ENCODE measurements at places on chromosomes 7 and 10. TPM values are rescaled to one million over a fixed set of nuclear protein-coding genes. Genes with fewer than 3 reads are reported as not detected.

DNA sequence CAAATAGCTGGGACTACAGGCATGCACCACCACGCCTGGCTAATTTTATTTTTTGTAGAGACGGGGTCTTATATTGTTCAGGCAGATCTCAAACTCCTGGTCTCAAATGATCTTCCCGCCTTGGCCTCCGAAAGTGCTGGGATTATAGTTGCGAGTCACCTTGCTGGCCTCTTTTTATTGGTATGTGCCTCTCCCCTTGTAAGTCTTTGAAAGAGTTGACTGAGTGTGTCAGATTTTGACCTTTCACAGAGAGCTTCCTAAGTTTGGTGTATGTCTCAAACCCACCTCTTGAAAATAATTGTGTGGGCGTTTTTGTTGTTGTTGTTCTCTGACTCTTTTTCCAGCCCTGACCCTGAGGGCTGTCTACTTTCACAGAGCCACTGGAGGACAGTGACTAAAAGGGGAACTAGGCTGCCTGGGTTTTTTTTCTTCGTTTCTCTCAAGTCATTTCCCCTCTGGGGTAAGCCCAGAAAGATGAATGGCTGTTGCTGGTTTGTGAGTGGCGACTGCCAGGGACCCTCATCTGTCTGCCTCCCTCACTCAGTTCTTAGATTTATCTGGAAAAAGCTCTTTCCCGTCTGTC, 262.8 kb downstream of the ZEB1 start:
- DNase-seq, result peak; percentile 19

DNA sequence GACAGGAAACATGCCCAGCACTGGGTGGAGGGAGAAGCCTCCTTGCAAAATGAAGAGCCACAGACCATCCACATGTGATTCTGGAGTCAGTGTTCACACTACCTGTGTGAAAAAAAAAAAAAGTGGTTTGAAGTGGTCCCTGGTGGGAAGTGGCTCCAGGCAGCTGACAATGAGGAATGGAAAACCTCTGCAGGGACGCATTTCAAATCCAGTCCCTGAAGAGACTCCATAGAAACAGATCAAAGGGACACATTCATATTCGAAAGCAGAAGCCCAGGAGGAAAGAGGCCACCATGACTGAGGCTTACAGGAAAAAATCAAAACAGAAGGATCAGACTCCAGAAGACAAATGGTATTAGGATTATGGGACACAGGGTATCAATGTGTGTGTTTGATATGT, 11.5 kb upstream of the TCERG1L start:
- DNase-seq, result no peak

- DNase-seq, result peak; percentile 3
These were observed 528.3 kb downstream of the PHTF2 start for GRCh38 chr7:78326876-78327275.

- DNase-seq, result peak; percentile 67
These were observed 5.1 kb upstream of the ITGB1 start for GRCh38 chr10:32963096-32963495.

DNA sequence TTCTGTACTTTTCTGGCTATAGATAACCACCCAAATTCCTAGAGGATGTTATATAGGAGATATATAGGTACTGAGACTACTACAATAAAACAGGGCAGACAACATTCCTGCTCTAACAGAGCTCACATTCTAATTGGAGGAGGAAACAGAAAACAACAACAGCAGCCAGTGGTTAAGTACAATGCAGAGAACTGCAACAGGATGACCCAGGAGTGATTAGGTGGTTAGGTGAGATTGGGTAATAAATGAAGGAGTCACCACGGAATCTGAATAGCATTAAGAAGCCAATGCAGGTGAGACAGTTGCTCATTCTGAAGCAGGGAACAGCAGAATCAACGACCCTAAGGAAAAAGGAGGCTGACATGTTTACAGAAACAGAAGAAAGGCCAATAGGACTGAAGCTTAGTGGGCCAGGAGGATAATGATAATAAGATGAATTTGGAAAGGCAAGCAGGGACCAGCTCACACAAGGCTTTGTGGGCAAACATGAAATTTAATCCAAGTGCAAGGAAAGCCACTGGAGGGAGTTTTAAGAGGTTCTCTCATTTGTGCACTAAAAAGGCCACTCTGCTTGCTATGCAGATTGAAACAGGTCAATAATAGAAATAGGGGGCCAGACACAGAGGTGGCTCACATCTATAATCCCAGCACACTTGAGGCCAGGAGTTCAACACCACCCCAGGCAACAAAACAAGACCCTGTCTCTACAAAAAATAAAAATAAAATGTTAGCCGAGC, 16.9 kb upstream of the REEP3 start:
- DNase-seq, result no peak

DNA sequence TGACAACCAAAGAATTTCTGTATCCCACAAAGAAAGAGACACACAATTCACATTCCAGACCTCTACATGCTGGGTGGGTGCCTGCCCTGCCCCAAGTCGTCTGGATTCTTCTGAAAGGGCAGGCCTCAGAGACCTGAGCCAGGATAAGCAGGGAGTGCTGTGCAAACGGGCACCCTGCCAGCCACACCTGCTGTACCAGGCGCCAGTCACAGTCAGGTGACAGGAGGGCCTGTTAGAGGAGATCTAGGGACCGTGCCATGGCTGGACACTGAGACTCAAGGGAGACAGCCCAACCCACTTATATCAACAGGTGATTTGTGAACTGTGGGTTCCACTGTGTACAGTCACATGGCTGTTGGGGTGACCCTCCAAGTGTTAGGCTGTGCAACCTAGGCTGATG, 103.1 kb upstream of the AFAP1L2 start:
- no peak for DNase-seq

DNA sequence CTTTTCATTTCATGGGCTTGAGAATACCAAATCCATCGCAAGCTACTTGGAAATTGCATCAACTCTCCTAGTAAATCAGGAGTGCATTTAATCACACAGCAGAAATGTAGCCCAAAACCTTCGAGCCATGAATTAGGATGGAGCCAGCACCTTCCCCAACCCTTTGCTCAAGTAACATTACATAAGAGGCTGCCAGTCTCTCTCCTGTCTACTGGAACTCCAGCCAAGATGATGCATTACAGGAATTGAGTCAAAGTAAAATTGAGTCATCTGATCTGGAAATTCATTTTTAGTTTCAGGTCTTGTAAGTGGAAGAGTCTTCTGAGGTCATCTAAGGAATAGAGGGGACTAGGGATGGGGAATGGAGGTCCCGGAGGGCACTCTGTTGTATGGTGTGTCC, 69.7 kb upstream of the FHIP2A start:
- no peak for DNase-seq

DNA sequence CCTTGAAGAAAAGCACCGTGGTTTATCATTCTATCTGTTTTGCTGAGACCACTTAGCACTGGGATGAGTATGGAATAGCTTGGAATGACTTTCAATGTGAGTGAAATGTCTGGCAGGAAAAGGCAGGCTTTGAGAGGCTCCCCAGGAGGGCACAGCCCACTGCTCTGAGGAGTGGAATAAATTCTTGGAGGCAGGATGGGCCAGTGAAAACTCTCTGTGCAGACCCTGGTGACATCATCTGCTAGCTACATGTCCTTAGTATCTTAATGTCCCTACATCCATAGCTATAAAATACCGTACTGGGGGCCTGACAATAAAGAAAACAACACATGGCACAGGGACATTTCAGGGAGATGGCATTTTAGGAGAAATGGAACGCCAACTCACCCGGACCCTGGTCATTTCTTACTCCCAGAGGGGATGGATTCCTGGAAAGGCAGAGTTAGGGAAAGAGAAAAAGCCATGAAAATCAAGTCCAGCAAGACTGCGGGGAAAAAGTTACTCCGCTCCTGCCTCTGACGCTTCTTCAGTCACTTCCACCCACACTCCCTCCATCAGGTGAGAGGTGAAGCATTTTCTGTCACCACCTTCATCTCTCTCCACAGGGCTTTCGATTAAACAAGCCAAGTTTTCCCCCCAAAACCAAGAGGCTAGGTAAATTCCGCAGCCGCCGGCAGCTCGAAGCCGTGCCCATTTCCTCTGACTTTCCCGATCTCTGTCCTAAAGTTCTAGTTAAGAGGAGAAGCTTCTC, 991 bp downstream of the ZNF239 start:
- no peak for DNase-seq

GRCh38 chr7:81036057-81036456, 117.2 kb upstream of the SEMA3C start:
- peak; percentile 14 for DNase-seq

- no peak for DNase-seq
These were observed 9.4 kb downstream of the BRAT1 start for GRCh38 chr7:2545746-2546425.

GRCh38 chr10:131444286-131444685, 132.8 kb upstream of the TCERG1L start:
- no peak for DNase-seq

- no peak for DNase-seq
These were observed 25.8 kb downstream of the TMEM120A start for GRCh38 chr7:75968561-75969001.

DNA sequence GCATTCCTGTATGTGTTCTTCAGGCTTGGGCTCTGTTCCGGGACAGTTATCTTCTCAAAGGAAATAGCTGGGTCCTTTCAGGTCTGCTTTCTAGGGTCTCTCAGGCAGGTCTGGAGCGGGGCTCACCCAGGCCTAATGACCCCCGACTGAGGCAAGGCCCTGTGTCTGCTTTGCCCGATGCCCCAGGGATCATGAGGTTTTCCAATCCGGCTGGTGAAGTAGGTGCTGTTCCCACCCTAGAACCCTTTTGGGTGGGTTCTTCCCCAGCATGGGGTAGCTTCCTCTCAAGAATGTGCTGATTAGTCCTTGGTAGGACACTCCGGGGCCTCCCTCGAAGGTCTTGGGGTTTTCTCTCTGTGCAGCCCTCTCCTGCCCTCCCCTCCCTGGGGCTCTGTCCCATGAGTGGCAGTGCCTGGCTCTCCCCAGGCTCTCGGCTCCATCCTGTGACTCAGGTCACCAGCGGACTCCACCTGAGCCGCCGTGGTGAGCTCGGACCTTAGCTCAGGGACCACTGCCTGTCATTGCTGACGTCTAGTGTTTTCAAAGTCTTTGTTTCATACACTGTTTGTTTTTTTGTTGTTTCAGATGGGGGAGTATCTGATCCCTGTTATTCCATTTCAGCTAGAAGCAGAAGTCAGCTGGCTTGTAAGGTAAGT, 71.0 kb upstream of the NKX6-2 start:
- no peak for DNase-seq

DNA sequence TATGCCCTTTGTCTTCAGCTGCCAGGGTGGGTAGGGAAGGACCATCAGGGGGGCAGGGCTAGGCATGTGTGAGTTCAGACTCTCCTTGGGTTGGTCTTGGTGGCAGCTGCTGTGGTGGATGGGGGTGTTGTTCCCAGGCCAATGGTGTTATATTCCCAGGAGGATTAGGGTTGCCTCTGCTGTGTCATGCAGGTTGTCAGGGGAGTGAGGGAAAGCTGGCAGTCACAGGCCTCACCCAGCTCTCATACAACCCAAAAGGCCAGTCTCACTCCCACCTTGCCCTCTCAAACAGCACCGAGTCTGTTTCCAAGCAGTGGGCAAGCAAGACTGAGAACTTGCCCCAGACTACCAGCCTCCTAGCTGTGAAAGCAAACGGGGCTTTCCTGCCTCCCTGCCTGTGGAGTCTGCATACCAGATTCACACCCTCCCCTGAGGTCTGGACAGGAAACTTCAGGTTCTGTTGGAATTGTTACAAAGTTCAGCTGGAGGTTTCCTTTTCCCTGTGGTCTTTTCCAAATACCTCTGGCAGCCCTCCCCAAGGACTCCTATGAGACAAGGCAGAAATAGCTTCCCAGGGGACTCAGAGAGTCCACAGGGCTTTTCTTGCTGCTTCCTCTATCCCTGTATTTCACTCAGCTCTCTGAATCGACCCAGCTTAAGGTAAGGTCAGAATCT, 1.4 kb downstream of the HYAL4 start:
- no peak for DNase-seq

GRCh38 chr7:26625286-26625685, 239.1 kb downstream of the SKAP2 start:
- DNase-seq, result no peak

DNA sequence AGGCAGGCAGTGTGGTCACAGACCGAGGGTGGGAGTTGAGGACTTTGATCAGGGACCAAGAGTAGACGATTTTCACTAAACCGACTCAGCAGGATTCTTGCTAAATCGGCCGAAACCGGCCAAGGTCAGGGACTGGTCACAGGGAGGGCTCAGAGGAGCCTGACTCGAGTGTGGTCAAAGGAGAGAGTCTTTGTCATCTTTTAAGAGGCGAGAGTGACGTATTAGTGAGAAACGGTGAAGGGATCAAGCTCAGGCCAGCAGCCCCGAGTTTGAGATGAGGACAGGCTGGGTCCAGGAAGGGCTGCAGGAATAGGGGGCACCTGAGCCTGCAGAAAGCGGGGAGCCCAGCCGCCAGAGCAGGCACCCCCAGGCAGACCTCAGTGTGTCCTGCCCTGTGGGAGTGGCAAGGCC, 41.6 kb upstream of the FAM20C start:
- peak; percentile 39 for DNase-seq

DNA sequence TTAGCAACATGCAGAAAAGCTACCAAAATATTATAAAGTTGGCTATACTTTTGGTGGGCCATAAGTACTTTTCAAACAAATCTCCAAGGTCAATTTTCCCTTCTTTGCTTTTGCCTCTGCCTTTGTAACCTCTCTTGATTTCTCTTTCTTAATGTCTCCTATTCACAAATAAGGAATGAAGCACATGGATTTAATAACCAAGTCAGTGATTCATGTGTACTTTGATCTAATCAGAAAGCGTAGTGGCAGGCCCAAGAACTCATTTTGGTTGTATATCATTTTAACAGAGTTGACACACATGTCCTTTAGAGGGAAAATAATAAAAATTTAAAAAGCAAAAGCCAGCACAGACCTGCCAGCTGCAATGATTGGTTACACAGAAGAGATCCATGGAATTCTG, 93.7 kb downstream of the FZD1 start:
- DNase-seq, result no peak

- no peak for DNase-seq
These were observed 6.3 kb upstream of the DGKI start for GRCh38 chr7:137853053-137853452.

- DNase-seq, result peak; percentile 39
These were observed 789 bp downstream of the TCF7L2 start for GRCh38 chr10:112950714-112951358.

DNA sequence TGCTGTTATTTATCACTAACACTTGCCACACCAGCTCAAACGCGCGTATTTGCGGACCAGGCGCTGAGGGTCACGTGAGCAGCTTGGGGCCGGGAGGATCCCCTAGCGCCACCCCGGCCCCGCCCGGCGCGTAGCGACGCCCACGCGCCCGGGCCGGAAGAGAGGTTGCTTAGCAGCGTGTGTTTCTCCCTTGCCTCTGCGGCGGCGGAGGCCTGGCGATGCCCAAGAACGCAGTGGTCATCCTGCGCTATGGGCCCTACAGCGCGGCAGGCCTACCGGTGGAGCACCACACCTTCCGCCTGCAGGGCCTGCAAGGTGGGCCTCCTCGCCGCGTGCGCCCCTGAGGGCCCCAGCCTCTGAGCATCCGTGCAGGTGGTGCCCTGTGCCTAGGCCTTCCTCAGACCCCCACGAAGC, at the start of gene C10orf53:
C10orf53 (plus strand) TSS at position 172 of the 414 bp plus-strand sequence; CDS start at position 219, 47 bp downstream.
- DNase-seq, result peak; percentile 63

The SORBS1 gene
- 2.1 TPM for total RNA-seq

The CNNM1 gene
- total RNA-seq, result 1.4 TPM

The PCLO gene
- total RNA-seq, result 1.2 TPM

The IFIT1B gene
- total RNA-seq, result not detected

The TSC22D4 gene
- total RNA-seq, result 12.5 TPM

The EPO gene
- total RNA-seq, result not detected

The CTTNBP2 gene
- 0.48 TPM for total RNA-seq

Data from RPMI7951 (cell line).